Islet precursor cell (in vitro differentiated cells): ENCODE measurements at places on chromosomes 3 and 15.

DNA sequence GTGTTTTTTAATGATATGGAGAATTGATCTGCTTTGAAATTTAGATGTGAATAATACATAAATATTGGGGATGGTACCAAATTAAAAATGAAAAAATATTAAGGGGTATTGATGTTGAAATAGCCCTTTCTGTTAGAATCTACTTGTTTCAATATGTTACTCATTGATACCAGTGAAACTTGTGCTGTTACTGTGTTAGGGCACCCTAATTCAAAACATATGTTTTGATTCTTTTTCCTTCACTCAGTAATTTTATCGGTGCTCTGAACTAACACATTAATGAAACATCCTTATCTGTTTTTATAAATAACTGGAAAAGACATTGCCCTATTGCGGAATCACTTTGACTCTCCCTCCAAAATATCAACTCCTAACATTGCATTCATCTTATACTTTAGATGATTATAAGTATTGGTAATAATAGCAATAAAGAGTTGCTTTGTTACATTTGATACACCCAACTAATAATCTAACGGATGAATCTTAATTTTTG, 52.0 kb upstream of the CCNB2 start:
- DNase-seq: no peak

DNA sequence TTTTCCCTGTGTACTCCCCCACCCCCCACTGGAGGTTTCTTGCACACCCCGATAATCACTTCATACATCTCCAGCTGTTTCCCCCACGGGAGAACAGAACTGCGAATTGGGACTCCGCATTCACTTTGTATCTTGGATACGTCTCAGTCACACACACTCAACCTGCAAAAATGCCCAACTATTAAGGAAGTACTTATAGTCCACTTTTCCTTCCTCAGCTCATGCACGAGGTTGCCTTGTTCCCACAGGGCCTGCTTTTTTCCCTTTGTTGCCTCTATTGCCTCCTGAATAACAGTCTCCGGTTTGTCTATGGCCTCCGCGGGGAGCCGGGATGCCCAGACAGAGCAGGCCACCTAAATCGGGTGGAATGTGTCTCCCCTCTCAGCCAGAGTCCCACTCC, 282.3 kb downstream of the PYDC2 start:
- DNase-seq: no peak

- no peak for DNase-seq
Measured at GRCh38 chr3:66215106-66215505, 5.7 kb upstream of the SLC25A26 start.

DNA sequence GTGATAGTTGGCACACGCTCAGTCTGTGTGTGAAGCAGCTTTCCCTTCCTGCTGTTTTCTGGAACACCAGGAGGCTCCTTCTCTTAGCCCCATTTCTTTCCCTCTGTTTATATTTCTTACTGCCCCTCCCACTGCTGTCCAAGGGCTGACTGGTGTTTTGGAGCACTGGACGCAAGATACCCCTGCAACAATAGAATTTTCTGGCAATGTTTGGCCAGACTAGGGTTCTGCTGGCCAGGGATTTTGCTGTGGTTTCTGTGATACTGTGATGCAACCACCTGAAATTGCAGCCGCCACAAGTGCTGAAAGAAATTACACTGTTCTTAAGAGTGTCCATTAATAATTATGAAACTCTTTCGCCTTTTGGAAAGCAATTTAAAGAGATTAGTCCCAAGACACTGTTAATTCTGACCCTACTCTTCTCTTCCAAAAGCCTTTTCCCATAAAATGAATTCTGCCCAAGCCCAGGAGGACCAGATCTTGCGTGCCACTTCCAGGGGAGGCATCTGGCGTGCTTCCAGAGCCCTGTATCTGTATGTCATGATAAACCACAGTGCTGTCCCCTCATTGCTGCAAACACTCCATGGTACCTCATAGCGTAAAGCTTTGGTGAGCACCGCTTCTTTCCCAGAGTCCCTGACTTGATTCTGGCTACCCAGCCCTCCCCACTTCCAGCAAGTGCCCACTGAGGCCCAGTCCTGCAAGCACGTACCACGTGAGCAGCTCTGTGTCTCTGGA, 159.4 kb upstream of the CHRM5 start:
- DNase-seq: no peak

DNA sequence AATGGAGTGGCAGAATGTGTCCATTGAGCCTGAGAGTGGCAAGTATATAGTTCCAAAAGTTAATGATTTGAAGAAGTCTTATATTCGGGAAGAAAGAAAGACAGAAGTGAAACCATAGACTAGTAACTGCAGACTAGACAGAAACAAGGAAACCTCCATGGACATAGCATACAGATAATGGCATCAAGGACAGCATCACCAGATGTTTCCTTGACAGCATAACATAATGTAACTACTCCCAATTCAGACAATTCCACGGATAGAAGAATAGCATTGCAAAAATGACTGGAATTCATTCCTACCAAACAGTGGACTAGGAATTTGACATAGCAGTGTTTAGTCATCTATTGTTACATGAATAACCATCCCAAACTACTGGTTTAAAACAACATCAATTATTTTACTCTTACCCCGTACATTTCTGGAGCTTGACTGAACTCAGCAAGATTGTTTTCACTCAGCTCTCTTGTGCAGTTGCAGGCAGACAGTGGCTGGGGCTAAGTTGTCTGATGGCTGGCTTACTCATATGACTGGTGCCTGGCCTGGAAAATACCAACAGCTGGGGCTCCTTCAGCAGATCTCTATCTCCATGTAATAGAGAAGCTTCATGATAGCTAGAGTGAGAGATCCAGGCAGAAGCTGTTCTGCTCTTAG, 109.7 kb upstream of the GADL1 start:
- DNase-seq: peak; percentile 94

- DNase-seq: no peak
Measured at GRCh38 chr3:127693336-127693843, 20.6 kb downstream of the ABTB1 start.

- no peak for DNase-seq
Measured at GRCh38 chr3:33750211-33750548, 32.1 kb upstream of the CLASP2 start.
